Esophagus muscularis mucosa (tissue), 4 donors: ENCODE measurements at places on chromosomes 5 and 9. TPM values are rescaled to one million over a fixed set of nuclear protein-coding genes. Genes with fewer than 3 reads are reported as not detected.

GRCh38 chr9:1050125-1050895 lies at the start of gene DMRT2:
DMRT2 (plus strand) TSS chr9:1050357; CDS start chr9:1051614, 1,257 bp downstream.
- H3K27me3 ChIP-seq = peaks cover 73% of the 10 kb centered on the region
- DNase-seq = peak; percentile 93
- no peak within 1 kb of the TSS for H3K27ac ChIP-seq
- H3K4me1 ChIP-seq = peaks cover 53% of the 10 kb centered on the region

TMEM174 gene
- not detected for total RNA-seq

DNA sequence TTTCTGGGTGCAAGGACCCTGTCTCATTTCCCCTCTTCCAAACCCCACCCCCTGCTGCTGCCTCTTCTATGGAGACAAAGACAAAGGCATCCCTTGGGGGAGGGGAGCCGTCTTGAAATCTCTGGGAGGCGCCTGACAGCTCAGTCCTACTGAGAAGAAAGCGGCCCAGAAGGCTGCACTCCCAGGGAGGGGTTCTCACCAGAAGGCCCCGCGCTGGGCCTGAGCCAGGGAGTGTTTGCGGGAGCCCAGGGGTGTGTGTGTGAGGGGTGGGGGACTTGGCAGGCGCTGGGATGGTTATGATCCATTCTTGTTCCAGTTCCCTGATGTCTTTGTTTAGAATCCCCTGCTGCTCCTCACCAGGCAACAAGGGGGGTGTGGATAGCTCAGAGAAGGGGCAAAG lies 45.7 kb upstream of the ALDH1B1 start:
- no peaks in the 10 kb centered on the region for H3K27me3 ChIP-seq
- H3K4me1 ChIP-seq = peaks cover 6% of the 10 kb centered on the region
- H3K4me3 ChIP-seq = no peak overlapping the region
- DNase-seq = no peak

GRCh38 chr9:35700031-35700430 lies 10.3 kb upstream of the TPM2 start:
- H3K4me3 ChIP-seq = no peak overlapping the region
- H3K4me1 ChIP-seq = peaks cover 38% of the 10 kb centered on the region
- H3K27me3 ChIP-seq = no peaks in the 10 kb centered on the region
- DNase-seq = no peak
- H3K36me3 ChIP-seq = peaks cover 96% of the 10 kb centered on the region

GRCh38 chr5:131994533-131995226 lies 16.8 kb downstream of the ACSL6 start:
- H3K27ac ChIP-seq = no peak overlapping the region
- DNase-seq = no peak
- H3K36me3 ChIP-seq = no peaks in the 10 kb centered on the region
- no peak overlapping the region for H3K4me3 ChIP-seq

GRCh38 chr9:105959531-105959930 lies 265.2 kb downstream of the TMEM38B start:
- H3K27me3 ChIP-seq = no peaks in the 10 kb centered on the region
- H3K4me3 ChIP-seq = no peak overlapping the region
- no peak for DNase-seq
- no peaks in the 10 kb centered on the region for H3K4me1 ChIP-seq
- H3K27ac ChIP-seq = no peak overlapping the region

NR4A3 gene
- total RNA-seq = 2.0 TPM

- no peaks in the 10 kb centered on the region for H3K27me3 ChIP-seq
- no peak overlapping the region for H3K4me3 ChIP-seq
- peaks cover 9% of the 10 kb centered on the region for H3K4me1 ChIP-seq
- H3K27ac ChIP-seq = peak overlapping the region; percentile 91
These were observed 2.7 kb downstream of the NCS1 start for GRCh38 chr9:130174920-130175321.

GRCh38 chr5:83294246-83294645 lies 177.3 kb upstream of the VCAN start:
- no peaks in the 10 kb centered on the region for H3K27me3 ChIP-seq
- H3K27ac ChIP-seq = no peak overlapping the region
- no peaks in the 10 kb centered on the region for H3K36me3 ChIP-seq
- no peak for DNase-seq
- H3K4me1 ChIP-seq = no peaks in the 10 kb centered on the region

- no peaks in the 10 kb centered on the region for H3K36me3 ChIP-seq
- H3K27ac ChIP-seq = no peak overlapping the region
- H3K4me1 ChIP-seq = peaks cover 42% of the 10 kb centered on the region
- no peaks in the 10 kb centered on the region for H3K27me3 ChIP-seq
- no peak overlapping the region for H3K4me3 ChIP-seq
These were observed 28.8 kb downstream of the MLLT3 start for GRCh38 chr9:20593537-20593936.

DNA sequence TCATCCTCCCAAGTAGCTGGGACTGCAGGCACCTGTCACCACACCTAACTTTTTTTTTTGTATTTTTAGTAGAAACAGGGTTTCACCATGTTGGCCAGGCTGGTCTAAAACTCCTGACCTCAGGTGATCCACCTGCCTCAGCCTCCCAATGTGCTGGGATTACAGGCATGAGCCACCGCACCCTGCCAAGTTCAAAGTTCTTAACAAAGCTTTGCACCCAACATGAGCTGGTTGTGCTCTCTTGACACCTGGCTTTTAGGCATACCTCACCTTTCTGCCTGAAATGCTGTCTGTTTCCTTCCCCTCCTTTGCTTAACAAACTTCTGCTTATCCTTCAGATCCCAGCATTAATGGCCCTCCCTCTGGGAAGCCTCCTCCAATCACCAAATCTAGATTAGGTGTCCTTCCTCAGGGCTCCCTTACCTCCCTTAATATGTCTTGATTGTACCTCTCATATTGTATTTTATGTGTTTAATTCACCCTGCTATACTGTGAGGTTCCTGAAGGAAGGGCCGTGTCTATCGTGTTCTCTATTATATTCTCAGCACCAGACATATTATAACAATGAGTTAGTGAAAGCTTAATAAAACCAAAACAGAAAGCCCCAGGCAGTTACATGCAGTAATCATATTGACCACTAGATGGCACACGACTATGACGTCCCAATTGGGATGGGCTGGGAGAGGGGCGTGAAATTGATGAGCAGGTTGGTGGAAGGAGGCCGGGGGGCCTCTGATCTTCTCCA lies 62.9 kb upstream of the PPARGC1B start:
- no peak overlapping the region for H3K4me3 ChIP-seq
- no peak for DNase-seq
- H3K27ac ChIP-seq = no peak overlapping the region

DNA sequence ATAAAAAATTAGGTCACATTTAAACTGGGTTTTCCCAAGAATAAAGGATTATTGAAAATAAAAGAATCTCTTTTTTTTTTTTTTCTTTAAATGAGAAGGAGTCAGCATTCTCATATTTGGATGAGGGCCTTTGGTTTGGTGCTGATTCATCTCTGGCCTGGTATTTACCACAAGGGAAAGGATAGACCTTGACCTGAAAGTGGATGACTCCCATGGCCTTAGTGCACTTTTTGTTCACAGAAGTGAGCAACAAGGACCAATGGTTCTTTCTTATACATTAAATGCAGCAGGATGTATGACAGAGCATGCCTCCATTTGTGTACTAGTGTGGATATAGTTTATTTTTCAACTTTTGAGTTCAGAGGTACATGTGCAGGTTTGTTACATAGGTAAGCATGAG lies 6.9 kb downstream of the YTHDC2 start:
- H3K27me3 ChIP-seq = no peaks in the 10 kb centered on the region
- peaks cover 19% of the 10 kb centered on the region for H3K36me3 ChIP-seq
